ENCODE measurements at places on chromosomes 7 and 10. TPM values are rescaled to one million over a fixed set of nuclear protein-coding genes. Genes with fewer than 3 reads are reported as not detected.

The LARP4B gene
- 88.3 TPM for total RNA-seq

The MICALL2 gene
- total RNA-seq: 5.8 TPM

The SPDYE2 gene
- total RNA-seq: not detected

The FAM25G gene
- total RNA-seq: not detected

The CLDN4 gene
- total RNA-seq: 0.15 TPM

The ECHDC3 gene
- total RNA-seq: 42.5 TPM

The ATP6V0A4 gene
- 0.44 TPM for total RNA-seq

The VIPR2 gene
- 3.2 TPM for total RNA-seq

The AFAP1L2 gene
- total RNA-seq: 2.1 TPM

The LEP gene
- total RNA-seq: 0.32 TPM

The FEZF1 gene
- not detected for total RNA-seq

The FBXL13 gene
- not detected for total RNA-seq

The GPR26 gene
- total RNA-seq: not detected

The CLRN3 gene
- not detected for total RNA-seq

The PRKCQ gene
- total RNA-seq: 76.3 TPM

The ANLN gene
- 2.4 TPM for total RNA-seq

The CUX1 gene
- 72.4 TPM for total RNA-seq

The GPNMB gene
- 11.9 TPM for total RNA-seq

Measured in psoas muscle (tissue), 8 donors.